Renal cortical epithelial cell (primary cell): ENCODE measurements at places on chromosomes 2 and 18. TPM values are rescaled to one million over a fixed set of nuclear protein-coding genes. Genes with fewer than 3 reads are reported as not detected.

GRCh38 chr2:70958759-70959158, 19.7 kb upstream of the ANKRD53 start:
- DNase-seq, result no peak

GRCh38 chr2:223055836-223056235, 3.8 kb downstream of the KCNE4 start:
- DNase-seq, result no peak

DNA sequence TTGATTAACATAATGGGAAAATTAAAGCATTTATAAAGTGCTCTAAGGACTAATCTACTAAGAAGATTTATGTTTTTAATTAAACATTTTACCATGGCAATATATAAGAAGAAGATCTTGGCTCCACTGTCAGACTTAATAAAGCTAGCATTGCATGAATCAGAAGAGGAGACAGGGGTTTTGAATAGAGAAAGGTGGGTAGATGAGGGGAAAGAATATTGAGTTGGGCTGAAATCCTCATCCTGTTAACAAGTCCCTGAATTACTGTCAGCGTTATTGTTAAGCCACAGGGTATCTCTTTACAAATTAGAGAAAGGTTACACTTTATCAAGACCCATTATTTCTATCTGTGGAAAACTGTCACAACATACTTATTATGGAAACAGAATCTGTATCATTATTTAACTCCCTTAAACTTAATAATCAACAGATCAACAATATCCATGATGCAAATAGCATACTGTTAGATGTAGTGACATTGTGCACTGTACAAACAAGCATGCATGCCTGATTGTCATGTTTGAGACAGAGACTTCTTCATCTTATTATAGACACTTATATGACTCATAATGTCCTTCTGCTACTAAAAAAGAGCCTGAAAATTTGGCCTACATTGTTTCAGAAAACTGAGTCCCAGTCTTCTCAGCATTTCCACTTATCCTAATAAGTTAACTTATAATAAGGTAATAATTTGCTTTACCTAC, 304.1 kb downstream of the NRXN1 start:
- no peak for DNase-seq

- no peak for DNase-seq
Measured at GRCh38 chr2:16933355-16933754, 267.7 kb upstream of the CYRIA start.

DNA sequence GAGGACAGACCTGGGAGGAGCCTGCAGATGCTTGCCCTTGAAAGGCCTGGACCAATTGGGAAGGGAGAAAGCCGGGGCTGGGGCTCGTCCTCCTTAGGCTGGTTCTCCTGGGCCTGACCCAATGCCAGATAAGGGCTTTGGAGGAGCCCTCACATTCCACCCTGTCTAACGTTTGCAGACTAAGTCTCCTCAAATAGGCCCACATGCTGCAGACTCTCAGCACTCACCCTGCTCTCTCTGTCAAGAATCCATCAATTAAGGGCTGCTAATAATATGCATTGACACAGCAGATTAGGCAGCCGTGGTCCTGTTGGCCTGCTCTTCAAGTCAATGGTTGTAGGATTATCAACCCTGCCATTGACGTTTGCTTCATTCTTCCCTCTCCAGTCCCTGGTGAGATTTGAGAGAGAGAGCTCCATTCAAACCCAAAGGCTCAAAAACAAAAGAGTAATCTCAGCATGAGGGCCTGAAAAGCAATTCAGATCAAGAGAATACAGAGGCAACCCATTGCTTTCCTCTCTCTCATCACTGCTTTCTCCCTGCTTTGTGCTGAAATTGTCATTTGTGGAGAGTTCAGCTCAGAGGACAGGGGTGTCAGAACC, 167.6 kb downstream of the INSIG2 start:
- no peak for DNase-seq

GRCh38 chr2:9653485-9654271, 22.9 kb upstream of the YWHAQ start:
- DNase-seq, result no peak

GRCh38 chr2:108988796-108989713, at the start of gene EDAR:
Gene EDAR, minus strand, starts transcription at chr2:108989220. Its CDS starts 58,206 bp downstream, at chr2:108931014.
- DNase-seq, result peak; percentile 59

DNA sequence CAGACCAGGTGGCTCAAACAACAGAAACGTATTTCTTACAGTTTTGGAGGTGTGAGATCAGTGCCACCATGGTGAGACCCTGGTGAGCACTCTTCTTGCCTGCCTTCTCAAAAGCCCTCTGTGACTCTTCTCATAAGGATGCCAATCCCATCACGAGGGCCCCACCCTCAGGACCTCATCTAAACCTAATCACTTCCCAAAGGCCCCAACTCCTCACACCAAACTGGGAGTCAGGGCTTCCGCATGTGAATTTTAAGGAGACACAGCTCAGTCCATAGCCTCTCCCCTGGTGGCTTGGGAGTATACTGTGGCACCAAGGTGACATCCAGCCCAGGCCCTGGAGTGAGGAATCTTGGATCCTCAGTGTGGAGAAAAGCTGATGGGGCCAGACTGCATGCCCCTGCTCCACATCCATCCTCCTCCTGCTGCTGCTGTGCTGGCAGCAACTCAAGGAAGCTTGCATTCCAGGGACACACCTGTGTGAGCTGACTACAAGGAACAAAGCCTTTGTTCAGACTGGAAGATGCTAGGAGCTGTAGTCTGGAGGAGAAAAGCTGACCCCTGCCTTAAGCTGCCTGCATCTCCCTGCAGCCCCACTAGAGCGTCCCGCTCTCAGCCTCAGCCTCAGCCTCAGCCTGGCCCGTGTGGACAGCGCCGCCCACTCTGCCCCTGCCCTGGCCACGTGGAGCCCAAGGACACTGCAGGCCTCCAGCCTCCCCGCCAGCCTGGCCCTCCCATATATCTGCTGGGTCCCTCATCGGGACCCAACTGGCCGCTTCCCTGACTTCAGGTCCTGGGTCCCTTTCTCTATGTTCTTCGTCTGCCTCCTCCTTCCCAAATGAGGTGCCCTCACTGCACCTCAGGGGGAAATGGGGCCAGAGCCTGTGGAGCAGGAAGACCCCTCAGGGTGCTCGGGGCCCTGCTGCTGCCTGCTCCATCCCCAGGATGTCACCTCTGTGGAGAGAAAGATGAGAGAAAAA, 87.8 kb upstream of the RAB6C start:
- no peak for DNase-seq

GRCh38 chr2:172712251-172712650, 23.4 kb upstream of the RAPGEF4 start:
- DNase-seq, result no peak

- no peak for DNase-seq
Measured at GRCh38 chr2:16442971-16443370, 222.7 kb downstream of the CYRIA start.

DNA sequence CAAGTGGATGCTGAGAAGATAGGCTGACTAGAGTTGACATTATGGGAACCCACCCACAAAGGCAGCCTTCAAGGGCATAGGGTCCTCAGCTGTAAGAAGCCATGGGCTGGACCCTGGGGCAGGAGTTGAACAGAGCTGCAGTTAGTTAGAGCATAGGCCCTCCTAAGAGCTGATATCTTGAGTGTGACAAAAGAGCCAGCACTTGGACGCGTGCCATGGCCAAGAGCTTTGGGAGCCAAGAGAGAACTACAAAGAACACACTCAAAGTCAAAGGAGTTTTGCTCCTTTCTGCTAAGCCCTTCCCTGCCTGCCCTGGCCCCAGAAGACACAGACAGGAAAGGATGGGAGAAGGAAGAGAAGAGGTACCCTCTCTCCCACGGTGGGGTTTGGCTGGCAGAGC, 29.9 kb upstream of the AGAP1 start:
- DNase-seq, result no peak

GRCh38 chr2:5720426-5720825, 28.2 kb downstream of the SOX11 start:
- no peak for DNase-seq

POTEI gene
- not detected in 2 replicates for total RNA-seq

PFN4 gene
- total RNA-seq, result 0.40 TPM in 1 of 2 replicates, not detected in the other

SLC4A3 gene
- 3.5 and 10.1 TPM in 2 replicates for total RNA-seq

MEP1B gene
- not detected in 2 replicates for total RNA-seq
